Fibroblast of skin of right quadriceps (primary cell): ENCODE measurements at places on chromosomes 5 and 9.
A peak's percentile ranks its signal among the peaks of the same experiment; 100 is the strongest.

- DNase-seq = no peak
Measured at GRCh38 chr9:125475385-125475784, 213.8 kb downstream of the GAPVD1 start.

DNA sequence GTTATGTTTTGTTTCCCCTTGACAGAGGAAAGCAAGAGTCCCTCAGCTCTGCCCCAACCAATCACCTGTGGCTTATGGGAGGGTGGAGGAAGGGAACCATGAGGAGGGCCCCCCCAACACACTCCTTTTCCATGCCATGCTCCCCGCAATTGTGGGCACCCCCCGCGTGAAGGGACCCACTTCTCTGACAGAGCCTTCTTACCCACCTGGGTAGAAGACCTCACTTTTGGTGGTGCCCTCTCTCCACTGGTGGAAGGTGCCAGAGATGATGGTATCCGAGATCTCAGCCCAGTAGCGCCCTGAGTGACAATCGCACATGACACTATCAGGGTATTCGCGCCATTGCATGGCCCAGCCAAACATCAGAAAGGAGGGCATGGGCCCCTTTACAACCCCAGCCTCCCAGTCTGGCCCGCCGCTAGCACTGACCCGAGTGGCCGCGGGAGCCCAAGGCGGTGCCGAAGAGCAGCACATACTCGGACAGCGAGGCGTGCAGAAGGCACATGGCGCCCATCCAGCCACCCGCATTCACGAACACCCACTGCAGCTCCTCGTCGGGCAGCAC, 714 bp downstream of the SIGMAR1 start:
- DNase-seq = no peak

DNA sequence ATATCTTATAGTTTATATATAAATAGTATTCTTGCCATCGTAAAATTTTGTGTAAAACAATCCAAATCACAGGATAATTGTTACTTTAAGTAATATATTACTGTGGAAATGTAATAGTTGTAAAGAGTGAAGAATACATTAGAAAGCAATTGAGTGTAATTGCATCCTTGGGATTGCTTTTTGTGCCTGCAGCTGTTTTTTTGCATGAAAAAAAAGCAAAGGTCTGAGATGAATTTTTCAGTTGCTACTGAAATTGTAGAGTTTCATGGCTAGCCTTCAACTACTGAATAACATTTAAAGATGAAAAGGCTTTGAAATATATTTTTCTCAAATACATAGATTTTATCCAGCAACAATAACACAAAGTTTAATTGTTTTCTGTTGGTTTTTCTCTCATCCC, 232.0 kb upstream of the FAM174A start:
- no peak for DNase-seq

- DNase-seq = peak; percentile 6
Measured at GRCh38 chr5:157918811-157919742, 60.1 kb upstream of the CLINT1 start.

GRCh38 chr5:9233712-9234111, 312.2 kb downstream of the SEMA5A start:
- peak; percentile 62 for DNase-seq

- peak; percentile 15 for DNase-seq
Measured at GRCh38 chr5:78411586-78411985, 51.2 kb downstream of the SCAMP1 start.

DNA sequence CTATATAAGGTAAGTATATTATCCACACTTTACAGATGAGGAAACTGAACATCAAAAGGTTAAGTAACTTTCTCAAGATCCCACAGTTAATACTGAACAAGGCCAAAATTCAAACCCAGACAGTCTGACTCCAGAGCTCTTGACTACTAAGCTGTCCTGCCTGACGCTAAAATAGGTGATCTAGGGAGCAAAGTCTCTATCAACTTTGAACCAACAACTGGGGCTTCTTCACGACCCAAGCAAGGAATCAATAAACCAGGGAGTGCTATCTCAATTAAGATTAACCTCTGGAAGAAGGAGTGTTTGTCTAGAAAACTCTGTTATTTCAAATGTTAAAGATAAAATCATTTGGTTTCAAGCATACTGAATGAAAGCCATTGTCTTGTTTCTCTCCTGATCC, 64.4 kb downstream of the MRPS27 start:
- DNase-seq = no peak

GRCh38 chr5:114782869-114783268, 386.8 kb downstream of the TRIM36 start:
- no peak for DNase-seq

GRCh38 chr5:172635038-172635437, 6.0 kb upstream of the NEURL1B start:
- DNase-seq = no peak

- DNase-seq = no peak
Measured at GRCh38 chr5:17436350-17436749, 61.7 kb upstream of the TAF11L2 start.

DNA sequence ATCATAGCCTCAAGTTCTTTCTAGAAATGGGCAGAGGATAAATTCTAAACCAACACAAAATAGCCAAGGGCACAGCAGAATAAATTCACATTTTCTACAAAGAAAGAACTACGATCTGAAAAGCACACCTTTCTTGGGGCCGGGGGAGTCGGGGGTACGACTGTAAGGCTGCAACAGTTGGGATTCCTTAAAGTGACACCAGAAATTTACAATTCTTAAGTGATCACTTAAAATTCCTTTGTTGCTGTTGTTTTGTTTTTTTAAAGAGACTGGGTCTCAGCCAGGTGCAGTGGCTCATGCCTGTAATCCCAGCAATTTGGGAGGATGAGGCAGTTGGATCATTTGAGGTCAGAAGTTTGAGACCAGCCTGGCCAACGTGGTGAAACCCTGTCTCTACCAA, 95.8 kb downstream of the CDK5RAP2 start:
- DNase-seq = no peak

DNA sequence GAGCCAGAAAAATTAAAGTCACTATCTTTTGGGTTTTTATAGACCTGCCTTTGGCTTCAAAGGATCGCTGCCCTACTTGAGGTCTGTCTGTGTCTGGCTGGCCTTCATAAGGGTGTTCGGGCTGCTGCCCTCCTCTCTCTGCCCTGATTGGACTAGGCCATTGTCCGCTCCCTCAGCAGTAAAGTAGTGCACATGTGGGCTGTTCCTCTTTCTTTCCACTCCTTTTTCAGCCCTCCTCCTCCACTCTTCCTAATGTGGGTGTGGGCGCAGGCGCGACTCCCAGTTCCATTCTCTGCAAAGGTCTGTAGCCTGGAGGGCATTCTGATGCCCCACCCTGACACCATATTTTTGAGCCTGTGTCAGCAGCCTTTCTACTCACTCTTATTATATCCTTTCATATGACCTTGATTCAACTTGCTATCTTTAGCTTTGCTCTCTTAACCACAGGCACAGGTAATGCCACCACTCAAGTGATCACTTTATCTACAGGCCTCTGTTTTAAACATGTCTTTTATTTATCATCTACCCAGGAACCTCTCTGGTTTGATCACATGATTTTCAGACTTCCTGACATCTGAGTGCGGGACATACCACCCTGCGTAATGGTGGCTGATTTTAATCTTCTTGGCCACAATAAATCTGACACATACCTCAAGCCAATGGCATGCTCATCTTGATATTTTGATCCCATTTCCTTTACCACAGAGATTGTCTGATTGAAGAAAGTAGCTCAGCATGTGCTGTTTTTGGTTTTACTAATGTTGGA, 144.5 kb downstream of the AOPEP start:
- DNase-seq = peak; percentile 73

DNA sequence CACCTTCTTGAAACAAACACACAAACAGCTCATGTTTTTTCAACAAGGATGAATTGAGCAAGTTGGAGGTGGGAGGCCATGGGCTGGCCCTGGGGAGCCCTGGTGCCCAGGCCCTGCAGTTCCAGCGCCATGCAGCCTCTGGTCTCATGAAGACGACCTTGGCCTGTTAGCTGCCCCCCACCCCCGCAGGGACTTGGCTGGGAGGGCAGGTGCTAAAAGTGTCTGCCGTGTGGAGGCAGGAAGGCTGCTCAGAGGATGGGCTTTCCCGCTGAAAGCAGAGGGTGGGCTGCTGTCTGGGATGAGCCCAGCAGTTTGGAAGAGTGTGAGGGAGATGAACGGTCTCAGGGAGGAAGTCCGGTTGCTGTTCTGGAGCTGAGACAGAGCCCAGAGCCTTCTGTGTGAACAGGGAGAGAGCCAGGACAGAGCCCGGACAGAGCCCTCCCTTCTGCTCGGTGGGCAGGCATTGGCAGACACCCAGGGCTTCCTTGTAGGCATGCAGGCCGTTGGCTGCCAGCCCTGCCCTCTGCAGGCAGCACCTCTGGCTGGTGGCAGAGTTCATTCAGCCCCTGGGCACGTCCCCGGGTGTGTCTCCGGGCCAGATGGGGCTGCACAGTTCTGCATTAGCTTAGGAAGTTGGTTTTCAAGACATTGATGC, 18.7 kb downstream of the ROPN1L start:
- DNase-seq = no peak

DNA sequence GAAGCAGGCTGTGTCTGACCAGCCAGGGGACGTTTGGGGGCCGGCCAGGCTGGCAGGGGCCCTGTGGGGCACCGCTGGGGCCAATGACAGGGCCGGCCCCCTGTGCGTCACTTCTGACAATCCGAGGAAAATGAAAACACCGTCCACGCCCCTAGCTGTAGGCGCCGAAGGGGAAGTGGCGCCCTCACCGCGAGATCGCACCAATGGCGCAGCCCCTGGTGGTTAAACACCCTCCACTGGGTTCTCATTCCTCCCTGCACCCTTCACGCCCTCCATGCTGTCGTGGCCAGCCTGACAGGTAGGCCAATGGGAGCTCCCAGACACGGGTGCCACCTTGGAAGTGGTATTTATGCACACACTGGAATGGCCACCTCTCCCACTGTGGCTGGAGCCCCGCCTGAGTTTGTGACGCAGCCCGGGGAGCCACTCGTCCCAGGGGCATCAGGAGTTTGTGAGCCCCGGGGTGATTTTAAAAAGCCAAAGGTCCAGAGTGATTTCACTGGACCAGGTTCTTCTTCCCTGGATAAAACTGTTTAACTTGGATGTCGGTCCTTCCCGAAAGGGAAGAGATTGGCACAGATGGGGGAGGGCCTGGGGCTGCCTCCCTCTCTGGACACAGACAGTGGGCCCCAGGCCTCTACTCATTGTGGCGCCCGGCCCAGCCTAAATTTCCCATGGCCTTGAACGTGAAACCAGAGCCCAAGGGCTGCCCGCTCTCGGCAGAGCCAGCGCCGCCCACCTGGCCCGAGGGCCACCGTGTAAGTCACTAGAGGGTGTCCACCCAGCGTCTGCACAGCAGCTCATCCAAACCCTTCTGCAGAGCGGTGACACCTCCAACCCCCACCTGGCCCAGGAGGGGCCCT, 49.7 kb downstream of the NKD2 start:
- DNase-seq = no peak

DNA sequence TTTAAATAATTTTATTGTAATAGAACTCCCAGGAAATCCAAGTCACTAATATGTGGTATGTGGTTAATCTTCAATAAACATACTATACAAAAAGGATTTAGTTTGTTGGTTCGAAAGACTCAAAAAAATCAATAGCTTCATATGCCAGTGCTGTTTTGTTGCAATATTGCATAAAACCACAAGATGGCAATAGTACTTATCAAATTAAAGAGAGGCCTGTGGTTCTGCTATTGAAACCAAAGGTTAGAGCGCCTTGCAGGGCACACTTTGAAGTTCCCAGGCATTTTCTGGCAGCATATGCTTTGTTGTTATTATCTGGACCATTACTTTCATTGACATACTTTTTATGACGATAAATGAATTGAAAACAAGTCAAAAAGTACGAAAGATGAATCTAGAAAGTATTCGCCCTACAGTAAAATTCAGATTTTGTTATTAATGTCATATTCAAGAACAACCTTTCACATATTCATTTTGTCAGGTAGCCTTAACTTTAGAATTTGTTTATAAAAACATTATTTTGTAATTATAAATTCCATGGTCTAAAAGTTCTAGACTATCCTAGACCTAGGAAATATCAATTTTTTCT, 316.3 kb downstream of the MCTP1 start:
- DNase-seq = peak; percentile 63

DNA sequence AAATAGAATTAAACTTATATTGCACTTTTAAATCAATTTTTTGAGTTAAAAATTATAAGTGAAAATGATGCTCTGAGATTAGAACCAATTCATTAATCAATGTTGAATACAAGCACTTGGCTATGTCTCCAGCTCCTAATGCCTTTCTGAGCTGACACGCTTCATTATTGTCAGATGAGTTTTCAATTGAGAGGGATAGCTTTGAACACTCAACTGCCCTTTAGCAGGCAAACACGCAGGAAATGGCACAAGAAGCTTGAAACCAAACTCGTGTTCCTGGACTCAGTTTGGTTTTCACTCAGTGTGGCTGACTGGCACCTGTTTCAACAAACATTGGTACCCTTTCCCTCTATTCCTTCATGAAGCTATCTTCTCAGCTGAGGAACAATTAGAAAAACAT, 109.8 kb downstream of the MCTP1 start:
- no peak for DNase-seq

GRCh38 chr9:74277532-74277931, 219.6 kb upstream of the RORB start:
- no peak for DNase-seq

- DNase-seq = peak; percentile 25
Measured at GRCh38 chr9:116278326-116278725, 124.7 kb downstream of the PAPPA start.

DNA sequence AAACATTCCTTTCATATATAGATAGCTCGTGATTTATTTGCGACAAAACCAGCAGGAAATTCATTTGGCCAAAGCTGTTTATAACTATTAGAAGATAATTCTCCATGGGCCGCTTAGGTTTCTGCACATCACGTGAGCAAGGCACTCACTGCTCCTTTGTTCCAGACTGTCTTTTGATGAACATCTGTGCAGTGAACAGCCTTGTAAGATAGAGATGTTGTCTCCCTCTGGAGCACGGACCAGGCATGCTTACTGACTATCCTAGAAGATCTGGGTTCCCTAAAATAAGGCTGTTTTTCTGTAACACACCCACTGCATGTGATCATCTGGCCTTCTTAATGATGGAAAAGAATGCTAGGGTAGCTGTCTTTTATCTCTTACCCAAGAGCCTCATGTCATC, 30.9 kb downstream of the YIPF5 start:
- DNase-seq = peak; percentile 87

- DNase-seq = no peak
Measured at GRCh38 chr9:20031836-20032235, 243.0 kb upstream of the SLC24A2 start.

- DNase-seq = no peak
Measured at GRCh38 chr9:79006546-79006945, 565.2 kb upstream of the TLE4 start.

GRCh38 chr5:60497706-60498500, 202.1 kb downstream of the DEPDC1B start:
- peak; percentile 69 for DNase-seq

DNA sequence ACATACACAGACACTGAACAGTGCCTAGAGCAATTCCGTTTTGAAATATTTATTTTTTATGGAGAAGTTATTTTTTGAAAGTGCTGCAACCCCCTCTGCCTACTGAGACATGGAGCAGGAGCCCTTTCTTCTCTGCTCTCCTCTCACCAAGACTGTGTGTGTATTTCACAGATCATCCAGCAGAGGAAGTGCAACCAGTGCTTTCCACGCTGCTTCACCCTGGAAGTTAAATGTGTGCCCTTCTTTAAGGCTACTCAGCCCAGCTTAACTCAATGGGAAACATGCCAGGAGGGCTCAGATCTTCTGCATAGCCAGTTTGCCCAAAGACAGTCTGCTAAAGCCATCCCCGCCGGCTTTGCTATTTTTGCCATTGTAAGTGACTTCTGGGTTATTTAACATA, 606.3 kb downstream of the TLE1 start:
- peak; percentile 28 for DNase-seq
